RWPE2 (cell line): ENCODE measurements at places on chromosomes 12 and 14.

DNA sequence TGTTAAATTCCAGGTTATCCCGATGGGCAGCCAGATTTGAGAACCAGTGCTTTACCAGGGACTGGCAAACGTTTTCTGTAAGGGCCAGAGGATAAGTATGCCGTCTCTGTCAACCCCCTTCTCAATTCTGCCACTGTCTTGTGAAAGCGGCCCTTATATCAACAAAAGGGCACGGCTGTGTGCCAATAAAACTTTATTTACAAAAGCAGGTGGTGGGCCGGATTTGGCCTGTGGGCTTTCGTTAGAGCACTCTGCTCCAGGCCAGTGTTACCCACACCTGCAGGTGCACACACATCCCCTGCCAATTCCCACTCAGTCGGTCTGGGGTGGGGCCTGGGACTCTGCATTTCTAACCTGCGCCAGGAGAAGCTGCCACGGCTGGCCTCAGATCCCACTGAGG lies 111.2 kb downstream of the RFLNA start:
- no peak for DNase-seq

GRCh38 chr12:29534935-29535334 lies 37.4 kb upstream of the OVCH1 start:
- no peak for DNase-seq

DNA sequence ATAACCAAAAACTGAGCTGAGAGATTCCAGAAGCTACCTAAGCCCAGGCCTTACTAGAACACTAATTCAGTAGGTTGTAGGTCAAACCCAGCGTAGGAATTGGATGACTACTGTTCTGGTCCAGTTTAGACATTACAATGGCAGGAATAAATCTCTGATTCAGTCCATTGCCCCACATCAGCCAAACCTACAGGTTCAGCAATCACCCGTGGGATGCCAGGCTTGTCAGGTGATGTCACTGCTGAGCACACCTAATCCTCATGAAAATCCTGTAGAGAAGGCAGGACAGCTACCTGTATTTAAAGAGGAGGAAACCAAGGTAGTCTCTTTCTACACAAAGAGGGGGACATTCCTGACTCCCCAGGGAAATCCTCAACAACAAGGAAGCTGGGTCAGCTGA lies 63.7 kb downstream of the RFX4 start:
- no peak for DNase-seq

GRCh38 chr14:92510972-92511371 lies 2.6 kb upstream of the RIN3 start:
- DNase-seq, result peak; percentile 34

- DNase-seq, result peak; percentile 37
Measured at GRCh38 chr12:6827982-6828780, at the start of gene P3H3. Gene P3H3, plus strand, starts transcription at chr12:6828407. Its CDS starts 34 bp downstream, at chr12:6828441.

DNA sequence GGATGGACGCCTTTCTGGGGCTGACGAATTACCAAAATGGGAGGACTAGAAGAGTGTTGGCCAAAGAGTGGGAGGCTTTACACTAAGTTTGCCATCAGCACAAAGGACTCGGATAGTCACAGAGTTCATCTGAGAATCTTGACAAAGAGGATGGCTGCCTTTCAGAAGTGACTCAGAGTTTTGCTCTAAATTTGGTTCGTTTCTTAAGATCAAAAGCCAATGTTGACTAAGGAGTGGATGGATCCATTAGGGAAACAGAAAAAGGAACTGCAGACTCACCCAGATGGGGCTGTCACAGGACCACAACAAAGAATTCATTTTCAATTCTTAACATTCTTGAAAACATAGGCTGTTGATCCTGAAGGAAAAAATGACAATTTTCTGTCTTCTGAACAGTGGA lies 81.3 kb upstream of the DUSP6 start:
- DNase-seq, result no peak

- no peak for DNase-seq
Measured at GRCh38 chr12:29396774-29397173, 15.8 kb upstream of the ERGIC2 start.

DNA sequence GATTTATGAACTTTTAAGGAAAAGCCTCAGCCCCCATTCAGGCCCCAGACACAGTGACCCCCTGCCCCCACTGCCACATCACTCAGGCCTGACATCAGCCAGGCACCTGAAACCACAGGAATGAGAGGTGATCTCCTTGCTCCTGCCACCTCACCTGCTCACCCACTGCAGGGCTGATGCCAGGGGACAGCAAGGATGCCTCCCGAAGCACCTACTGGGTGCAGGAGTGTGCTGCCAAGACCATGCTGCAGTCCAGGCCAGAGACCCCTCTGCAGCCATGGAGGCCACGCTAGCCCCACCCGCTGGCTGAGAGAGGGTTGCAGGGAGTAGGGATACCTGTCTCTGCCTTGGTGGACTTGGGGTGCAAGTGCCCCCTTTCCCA lies 18.6 kb upstream of the KRT7 start:
- peak; percentile 71 for DNase-seq

- no peak for DNase-seq
Measured at GRCh38 chr12:113479590-113480335, 8.1 kb upstream of the LHX5 start.

- no peak for DNase-seq
Measured at GRCh38 chr12:120364487-120364886, 4.5 kb downstream of the MSI1 start.

DNA sequence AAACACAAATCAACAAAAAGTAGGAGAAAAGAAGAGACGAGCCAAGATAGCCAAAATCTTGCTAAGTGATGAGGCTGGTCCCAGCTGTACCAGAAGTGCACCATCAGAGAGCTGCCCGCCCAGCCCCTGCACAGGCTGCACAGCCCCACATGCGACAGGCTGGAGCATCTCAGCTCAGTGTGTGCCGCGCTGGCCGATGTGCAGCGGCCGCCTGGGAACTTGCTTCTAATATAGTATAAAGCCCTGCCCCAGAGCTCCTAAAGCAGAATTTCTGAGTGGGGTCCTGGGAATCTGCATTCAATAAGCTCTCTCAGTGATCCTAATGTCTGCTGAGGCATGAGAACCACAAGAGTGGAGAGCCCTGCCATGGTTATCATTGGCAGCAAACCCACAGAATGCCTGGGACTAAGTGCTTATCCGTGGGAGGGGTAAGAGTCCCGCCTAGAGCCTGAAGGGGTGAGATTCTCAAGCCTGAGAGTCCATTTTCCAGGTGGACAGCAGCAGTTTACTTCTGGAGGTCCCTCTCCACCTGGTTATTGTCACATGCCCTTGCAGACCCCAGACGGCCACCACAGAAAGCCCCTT lies 171.6 kb downstream of the DPF3 start:
- no peak for DNase-seq

DNA sequence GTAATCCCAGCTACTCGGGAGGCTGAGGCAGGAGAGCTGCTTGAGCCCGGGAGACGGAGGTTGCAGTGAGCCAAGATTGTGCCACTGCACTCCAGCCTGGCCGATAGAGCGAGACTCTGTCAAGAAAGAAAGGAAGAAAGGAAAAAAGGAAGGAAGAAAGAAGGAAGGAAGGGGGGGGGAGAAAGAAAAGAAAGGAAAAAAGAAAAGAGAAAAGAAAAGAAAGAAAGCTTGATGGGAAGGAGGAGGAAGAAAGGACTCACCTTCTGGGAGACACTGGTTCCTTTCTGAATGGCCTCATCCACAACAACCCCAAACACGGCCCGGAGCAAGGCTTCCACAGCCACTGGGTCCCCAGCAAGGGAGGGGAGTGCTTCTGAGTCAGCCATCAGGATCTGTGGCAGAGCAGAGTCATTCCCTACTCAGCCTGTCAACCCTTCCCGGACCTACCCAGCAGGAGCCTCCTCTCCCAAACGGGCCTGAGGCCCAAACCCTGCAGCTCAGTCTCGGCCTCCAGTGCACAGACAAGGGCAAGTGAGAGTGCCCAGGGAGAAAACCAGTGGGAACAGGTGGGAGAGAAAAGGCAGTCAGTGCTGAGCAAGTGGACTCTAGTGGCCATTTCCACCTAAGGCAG lies 7.3 kb upstream of the ZNF740 start:
- DNase-seq, result no peak

DNA sequence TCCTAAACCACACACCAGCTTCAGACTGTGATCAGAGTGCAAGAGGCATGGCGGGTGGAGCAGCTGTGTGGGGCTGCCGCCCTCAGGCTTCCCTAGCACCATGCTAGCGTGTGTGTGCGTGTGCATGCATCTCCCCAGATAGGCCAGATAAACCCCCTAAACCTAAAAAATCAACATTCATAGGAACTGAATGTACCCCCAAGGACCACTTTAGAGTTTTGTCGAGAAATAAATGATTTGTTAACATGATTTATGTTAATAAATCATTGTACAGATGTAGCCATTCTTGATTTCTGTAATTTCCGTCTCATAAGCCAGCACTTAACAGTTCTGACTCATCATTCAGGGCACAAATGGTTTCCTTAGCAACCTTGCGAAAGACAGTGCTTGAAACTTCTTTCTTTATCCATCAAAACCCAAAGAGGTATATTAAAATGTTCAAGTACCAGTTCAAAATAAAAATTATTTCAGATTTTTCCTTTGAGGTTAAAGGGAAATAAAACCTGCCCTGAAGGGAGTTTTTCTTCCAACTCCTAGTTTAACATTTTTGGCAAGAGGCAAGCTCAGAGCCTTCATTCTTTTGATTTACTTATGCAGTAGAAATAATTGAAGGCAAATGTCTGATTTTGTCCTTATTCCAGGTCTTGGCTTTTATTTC lies 206.2 kb upstream of the RGS6 start:
- DNase-seq, result no peak

GRCh38 chr12:49232940-49233841 lies 31.7 kb upstream of the TUBA1C start:
- DNase-seq, result no peak

DNA sequence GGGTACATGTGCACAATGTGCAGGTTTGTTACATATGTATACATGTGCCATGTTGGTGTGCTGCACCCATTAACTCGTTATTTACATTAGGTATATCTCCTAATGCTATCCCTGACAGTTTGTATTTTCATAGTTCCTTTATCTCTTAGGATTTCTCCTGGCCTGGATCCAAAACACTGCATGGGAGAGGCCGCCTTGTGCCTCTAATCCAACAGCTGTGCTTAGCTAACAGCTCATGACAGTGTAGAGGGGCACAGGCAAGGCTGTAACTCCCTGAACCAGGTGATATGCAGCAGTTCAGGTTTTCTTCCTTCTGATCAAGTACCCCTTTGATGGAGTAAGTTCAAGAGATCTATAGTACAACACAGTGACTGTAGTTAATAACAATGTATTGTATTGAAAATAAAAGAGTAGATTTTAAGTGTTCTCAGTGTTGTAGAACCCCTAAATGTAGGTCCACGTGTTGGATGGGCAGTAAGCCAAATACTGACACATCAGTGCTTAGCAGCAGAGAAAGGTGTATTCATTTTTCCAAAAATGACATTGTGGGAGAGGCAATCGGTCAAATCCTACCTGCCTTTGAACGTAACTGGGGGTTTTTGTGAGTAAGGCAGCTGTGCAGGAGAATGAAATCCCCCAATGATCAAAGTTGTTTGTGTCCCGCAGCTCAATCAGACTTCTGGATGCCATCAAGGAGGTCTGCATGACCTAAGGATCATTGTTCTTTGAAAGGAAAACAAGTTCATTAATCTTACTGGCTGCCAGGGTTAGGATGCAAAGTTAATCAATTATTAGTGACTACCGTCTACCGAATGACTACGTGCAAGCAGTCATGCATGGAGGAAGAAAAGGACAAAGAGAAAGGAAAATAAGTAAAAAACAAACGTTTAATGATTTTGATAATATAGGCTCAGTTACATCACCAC lies 89.3 kb upstream of the FGD4 start:
- no peak for DNase-seq

DNA sequence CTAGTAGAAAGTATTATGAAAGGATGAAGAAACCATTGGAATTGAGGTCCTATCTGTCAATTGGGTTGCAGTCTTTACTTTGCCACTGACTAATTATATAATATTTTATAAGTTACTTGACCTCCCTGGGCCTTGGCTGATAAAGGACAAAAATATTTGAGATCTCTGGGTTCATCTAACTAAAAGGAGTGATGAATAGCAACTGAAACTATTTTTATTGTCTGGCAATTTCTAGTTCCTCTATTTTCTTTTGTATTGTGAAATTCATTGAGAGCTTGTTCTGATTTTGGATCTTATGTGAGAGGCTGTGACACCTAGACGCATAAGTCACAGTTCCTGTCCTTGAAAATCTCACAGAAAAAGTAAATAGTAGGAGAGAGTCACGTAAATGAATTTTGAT lies 415.7 kb upstream of the ATP2B1 start:
- DNase-seq, result no peak

GRCh38 chr12:1724250-1724649 lies 33.4 kb downstream of the ADIPOR2 start:
- no peak for DNase-seq

DNA sequence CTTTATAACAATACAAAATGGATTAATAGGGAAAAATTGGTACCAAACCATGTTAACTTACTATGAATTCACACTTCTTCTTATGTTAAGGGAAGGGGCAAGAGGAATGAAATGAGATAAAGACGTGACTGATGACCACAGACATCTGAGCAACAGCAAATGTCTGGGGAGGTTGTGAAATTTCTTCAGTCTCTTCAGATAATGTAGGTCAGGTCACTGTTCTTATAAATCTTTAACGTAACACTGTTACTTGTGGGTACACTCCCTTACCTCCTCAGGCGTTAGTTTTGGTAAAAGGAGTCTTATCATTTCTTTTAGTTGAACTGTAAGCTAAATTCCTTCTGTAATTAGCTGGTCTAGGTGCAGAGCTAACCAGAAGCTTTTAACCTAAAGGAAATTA lies 405.0 kb upstream of the LRFN5 start:
- no peak for DNase-seq

- no peak for DNase-seq
Measured at GRCh38 chr14:77970646-77971045, 170.7 kb downstream of the ADCK1 start.

GRCh38 chr12:67966560-67966959 lies 22.7 kb upstream of the IFNG-AS1 start:
- no peak for DNase-seq

DNA sequence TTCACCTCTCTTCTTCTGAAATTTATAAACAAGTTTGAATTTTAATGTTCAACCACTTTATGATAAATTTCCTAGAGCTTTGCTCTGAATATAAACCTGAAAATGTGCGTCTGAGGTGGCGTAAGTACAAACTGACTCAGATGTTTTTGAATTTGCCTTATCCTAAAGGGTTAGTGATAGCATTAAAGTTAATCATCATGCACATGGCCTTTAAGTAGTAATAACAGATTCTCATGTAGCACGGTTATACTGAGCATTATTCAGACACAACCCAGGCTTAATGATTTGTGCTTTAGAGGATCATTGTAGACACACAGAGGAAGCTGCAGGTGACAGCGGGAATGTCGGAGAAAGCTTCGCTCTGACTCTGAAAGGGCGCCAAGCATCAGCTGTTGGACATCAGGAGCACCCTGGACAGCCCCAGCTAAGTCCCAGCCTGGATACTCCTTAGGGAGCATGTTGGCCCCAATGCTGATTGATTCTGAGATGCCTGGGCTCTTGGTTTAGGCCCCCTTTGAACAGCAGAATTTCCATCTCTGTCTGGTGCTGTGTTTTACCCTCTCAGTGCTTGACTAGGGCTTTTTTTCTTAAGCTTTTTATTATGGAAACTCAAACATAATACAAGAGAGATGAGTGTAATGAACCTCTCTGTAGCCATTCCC lies 91.1 kb downstream of the PLXNC1 start:
- DNase-seq, result no peak

GRCh38 chr12:30823764-30824163 lies 69.0 kb upstream of the CAPRIN2 start:
- no peak for DNase-seq

GRCh38 chr12:10214136-10214894 lies 1.6 kb downstream of the GABARAPL1 start:
- no peak for DNase-seq

- DNase-seq, result no peak
Measured at GRCh38 chr14:105528586-105529318, 2.4 kb downstream of the TMEM121 start.
